ENCODE measurements at places on chromosomes 5 and 9.
A peak's percentile ranks its signal among the peaks of the same experiment; 100 is the strongest.

DNA sequence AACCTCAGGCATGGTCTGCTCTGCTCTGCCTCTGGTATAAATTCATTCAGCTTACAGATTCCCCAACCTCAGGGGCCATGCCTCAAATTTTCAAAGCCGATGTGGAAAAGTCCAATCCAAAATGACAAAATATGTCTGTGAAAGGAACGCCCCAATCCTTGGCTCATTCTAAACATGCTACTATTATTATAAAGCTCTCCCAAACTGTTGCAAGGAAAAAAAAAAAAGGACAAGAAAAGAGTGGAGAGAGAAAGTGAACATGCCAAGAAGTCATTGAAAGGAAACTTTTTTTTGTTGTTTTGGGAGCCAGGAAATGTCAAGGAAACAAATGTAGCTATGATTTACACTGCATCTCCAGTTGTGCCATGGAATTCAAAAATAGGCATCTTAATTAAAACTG, 3.8 kb downstream of the COL23A1 start:
- DNase-seq, result no peak

- DNase-seq, result no peak
Measured at GRCh38 chr9:86713970-86714369, 233.3 kb downstream of the GAS1 start.

- DNase-seq, result no peak
Measured at GRCh38 chr9:71253011-71253410, 131.6 kb upstream of the TRPM3 start.

DNA sequence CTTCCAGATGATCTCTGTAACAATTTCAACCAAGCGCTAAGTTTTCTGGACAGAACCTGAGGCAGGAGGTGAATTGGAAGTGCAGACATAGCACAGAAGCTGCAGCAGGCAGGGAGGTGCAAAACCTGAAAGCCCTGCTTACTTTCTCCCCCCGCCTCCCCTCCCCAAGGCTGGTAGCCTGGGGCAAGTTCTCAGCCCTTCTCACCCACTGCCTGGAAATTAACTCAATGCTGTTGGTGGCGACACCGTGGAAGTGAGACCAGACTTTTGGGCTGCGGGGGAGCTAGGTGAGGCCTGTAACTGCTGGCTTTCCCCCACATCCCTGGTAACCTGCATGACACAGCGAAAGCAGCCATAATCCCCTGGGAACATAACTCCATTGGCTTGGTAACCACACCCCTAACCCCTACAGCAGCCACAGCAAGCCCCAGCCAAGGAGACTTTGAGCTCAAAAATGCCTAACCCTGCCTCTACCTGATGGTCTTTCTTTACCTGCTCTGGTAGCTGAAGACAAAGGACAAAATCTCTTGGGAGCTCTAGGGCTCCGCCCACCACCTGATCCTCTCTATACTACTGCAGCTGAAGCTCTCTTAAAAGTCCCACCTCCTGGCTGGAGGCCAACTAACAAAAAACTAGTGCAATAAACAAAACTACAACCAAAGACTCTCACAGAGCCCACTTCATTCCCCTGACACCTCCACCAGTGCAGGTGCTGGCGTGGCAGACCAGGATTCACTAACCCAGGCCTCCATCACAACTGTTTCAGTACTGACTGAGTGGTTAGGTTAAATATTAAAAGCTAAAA, 11.9 kb upstream of the OR13C8 start:
- no peak for DNase-seq

GRCh38 chr5:177492841-177493240, 4.6 kb downstream of the PDLIM7 start:
- DNase-seq, result no peak

GRCh38 chr5:56327809-56328208, 94.7 kb upstream of the ANKRD55 start:
- DNase-seq, result no peak

DNA sequence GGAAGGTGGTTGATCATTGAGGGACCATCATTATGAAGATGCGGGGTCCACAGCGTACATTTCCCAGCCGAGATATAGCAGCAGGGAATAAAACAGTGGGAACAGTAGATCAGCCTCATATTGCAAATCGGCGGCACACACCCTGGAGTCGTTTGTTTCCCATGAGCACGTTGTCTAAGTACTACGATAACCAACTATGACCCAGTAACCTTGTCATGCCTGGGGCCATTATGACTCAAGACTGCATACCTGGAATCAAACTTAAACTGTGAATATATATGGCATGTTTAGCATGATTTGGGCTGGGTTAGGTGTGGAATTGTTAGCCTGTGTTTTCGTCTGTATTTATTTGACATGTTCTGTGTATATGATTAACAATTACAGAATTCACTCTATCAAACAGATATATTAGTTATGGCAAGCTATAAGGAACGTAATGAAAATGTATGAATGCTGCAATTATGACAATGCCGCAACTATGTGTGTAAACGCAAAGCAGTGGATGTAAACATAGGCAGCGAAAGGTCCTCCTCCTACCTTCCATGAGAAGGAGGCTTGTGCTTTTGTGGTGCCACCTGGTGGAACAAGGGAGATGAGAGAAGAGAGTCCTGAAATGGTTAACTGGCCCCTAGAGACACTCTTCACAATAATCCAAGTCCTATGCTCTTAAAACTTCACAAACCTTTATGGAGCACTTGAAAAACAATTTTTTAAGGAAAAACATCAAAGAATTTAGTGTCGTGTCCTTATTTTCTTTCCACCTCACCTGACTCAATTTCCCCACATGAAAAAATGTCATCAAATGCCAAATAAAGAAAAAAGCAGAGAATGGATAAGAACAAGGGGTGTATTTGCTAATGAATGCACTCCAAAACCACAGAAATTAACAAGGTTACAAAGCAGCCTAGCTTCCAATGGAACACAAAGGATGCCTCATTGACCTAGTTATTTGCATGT, 47.1 kb downstream of the SEMA5A start:
- DNase-seq, result no peak

DNA sequence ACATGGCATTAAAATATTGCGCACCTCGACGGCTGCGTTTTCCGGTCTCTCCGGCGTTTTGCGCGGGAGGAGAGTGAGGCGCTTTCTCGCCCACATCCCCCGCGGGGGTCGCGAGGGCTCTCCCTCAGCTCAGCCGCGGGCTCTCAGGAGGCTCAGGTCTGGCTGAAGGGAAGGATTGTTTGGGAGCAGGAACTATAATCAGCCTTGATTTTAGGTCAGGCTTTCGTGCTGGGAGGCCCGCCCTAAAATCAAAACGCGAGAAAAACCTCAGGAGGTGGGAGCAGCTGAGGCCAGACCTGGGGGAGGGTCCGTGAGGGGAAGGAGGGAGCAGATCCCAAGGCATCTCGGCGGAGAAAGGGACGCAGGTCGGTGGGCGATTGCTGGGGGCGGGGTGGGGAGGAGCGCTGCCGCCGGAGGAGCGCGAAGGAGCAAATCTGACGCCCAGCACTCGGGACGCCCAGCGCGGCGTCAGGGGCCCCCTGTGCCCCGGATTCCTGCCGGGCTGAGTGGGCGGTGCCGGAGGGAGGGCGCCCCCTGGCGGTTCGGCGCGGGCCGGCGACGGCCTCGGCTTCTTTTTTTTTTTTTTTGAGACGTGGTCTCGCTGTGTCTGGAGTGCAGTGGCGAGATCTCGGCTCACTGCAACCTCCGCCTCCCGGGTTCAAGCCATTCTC, 18.7 kb upstream of the RNF130 start:
- DNase-seq, result peak; percentile 65

DNA sequence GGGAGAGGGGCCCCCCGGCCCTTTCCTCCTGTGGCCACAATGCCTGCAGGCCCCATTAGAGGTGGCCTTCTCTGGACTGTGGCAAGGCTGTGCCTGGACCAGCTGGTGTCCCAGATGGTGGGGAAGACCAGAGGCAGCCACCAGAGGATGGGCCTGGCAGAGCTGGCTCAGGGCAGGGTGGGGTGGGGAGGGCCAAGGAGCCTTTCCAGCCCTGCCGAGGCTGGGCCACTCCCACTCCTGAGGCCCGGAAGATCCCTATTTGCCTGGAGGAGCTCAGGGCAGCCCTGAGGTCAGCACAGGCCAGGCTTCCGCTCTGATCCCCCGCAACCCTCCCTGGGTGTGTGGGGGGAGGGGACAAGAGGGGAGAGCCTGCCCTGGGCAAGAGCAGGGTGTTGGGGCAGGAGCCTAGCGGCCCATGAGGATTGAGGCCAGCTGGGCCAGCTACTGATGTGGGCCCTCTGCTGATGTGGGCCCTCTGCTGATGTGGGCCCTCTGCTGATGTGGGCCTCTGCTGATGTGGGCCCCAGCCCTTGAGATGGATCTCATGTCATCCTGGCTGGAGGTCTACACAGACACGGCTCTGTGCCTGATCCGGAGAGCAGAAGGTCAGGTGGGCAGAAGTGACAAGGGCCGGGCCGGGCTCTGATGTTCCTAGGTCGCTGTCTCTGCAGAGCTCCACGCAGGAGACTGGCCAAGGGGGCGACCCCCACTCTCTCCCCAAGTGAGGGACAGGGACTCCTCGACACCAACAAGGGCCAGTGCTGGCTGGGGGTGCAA, 6.0 kb downstream of the MRPS2 start:
- no peak for DNase-seq

DNA sequence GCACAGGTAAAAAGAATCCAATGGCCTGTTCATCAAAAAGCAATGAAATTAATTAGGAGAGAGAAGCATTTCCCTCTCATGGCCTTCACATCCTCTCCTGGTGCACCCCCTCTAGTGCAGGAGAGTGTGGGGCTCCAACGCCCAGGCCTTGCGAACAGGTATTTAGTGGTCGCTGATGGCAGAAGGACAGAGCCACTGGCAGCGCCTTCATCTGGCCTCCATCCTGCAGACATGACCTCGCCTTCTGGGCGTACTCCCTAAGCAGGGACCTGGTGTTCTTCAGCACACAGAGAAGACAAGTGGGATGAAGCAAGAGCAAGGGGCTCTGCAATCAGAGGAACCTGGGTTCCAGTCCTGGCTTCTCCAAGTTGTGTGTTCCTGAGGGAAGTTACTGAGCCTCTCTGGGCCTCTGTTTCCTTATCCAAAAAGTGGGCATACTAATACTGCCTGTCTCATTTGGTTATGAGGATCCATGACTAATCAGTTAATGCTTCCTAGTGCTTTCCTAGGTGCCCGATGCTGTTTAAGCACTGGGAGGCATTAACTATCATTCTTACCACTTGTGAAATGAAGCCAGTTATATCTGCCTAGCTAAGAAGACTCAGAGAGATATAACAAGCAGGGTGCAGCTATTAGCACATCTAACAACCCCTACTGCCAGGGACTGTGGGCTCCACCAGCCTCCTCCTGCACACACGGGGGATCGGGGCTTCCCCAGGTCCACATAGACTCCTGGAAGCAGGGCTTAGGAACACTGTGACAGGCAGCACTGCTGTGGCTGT, 77.3 kb downstream of the SEMA4D start:
- DNase-seq, result no peak
